ENCODE measurements at places on chromosomes 12 and 14.

GRCh38 chr12:10142976-10143589 lies 13.1 kb upstream of the CLEC7A start:
- DNase-seq = no peak

DNA sequence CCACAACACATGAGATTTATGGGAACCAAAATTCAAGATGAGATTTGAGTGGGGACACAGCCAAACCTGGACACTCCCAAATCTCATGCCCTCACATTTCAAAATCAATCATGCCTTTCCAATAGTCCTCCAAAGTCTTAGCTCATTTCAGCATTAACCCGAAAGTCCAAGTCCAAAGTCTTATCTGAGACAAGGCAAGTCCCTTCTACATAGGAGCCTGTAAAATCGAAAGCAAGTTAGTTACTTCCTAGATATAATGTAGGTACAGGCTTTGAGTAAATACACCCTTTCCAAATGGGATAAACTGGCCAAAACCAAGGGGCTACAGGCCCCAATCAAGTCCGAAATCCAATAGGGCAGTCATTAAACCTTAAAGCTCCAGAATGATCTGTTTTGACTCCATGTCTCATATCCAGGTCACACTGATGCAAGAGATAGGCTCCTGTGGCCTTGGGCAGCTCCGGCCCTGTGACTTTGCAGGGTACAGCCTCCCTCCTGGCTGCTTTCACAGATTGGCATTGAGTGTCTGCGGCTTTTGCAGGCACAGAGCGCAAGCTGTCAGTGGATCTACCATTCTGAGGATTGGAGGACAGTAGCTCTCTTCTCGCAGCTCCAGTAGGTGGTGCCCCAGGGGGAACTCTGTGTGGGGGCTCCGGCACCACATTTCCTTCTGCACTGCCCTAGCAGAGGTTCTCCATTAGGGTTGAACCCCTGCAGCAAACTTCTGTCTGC lies 60.1 kb downstream of the LRIG3 start:
- no peak for DNase-seq

- DNase-seq = no peak
Measured at GRCh38 chr12:20646239-20646827, 48.8 kb upstream of the SLCO1C1 start.

DNA sequence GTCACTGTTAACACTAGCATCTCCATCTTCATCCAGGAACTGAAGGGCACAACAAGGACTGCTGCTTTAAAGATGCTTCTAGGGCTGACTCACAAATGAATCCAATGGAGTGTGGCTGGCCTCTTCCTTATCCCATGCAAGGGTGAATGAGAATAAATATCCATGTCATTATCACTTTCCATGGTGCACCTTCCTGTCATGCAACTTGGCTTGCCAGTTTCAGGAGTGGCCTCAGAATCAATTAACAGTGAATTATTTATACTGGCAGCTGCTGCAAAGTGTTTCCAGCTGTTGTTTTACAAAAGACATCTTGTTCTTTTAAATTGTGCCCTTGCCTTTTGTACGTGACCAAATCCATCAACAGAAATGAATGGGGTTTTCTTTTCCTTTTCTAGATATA lies 499.3 kb upstream of the TMEM132C start:
- no peak for DNase-seq

DNA sequence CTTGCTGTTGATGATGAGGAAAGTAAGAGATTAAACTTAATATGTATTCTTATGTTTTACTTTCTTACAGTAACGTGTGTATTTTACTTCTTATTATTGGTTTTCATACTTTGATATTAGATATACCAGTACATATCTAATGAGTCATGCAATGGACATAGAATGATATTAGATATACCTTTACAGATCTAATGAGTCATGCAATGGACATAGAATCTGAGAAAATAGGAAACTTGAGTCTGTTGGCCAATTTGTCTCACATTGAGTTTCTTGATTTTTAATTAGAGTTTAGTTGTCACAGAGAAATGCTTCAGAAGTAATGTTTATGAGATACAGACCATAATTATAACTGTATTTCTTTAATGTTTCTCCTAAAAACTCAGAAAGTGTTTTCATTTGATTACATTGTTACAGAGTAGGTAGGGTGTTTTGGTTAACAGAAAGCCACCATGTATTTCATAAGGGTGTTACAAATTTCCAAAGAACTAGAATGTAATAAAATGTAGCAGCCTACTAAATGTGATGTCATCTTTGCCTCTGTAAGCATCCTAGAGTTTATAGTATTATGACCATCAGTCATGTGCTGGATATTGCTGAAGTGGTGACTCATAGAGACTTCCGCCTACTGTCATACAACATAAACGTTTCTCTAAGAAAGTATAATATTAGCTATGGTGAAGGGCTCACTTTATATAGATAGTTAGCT lies 3.0 kb downstream of the GAS2L3 start:
- DNase-seq = no peak
